ENCODE measurements at places on chromosomes 7 and 10.

GRCh38 chr7:140638173-140638791 is 2.3 kb downstream of the DENND2A start:
- DNase-seq, result no peak

GRCh38 chr7:142447762-142448161 is 189.9 kb upstream of the PRSS58 start:
- DNase-seq, result no peak

DNA sequence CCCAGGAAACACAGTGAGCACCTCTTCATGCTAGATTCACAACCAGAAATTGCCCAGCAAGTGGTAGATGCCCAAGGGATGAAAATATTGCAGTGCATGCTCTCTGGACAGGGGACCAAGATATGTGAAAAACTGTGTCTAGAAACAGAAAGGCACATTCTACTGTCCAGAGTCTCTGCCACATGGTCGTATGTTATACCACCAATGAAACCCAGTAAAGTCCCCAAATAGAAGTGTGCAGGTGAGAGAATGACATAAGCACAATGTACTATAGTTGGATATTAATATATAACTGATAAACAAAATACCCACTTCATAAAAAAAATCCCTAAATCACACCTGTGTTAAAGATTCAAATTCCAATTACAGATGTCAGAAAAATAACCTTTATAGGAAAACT is 43.8 kb downstream of the RASGEF1A start:
- DNase-seq, result no peak

DNA sequence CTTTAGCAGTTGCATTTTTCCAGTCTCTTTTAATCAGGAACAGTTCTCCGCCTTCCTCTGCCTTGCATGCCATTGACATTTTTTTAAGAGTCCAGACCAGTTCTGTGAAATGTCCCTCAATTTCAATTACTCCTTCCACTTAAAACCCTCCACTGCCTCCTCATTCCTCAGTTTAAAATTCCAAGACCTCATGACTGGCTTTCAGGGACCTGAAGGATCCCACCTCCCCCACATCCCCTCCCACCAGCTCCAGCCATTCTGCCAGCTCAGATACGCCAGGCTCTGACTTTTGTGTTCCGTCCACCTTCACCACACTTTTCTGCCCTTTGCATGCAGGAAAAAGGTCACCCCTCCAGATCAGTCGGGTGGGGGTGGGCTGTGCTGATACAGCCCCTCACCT is 8.7 kb downstream of the TNRC18 start:
- DNase-seq, result no peak

GRCh38 chr10:855079-855478 is 76.4 kb downstream of the LARP4B start:
- no peak for DNase-seq

GRCh38 chr10:35070521-35070920 is 19.6 kb downstream of the CUL2 start:
- no peak for DNase-seq

GRCh38 chr10:60664859-60665258 is 113.4 kb upstream of the CDK1 start:
- DNase-seq, result no peak

- peak; percentile 2 for DNase-seq
Measured at GRCh38 chr10:102040305-102041050, 15.5 kb downstream of the ARMH3 start.

- DNase-seq, result no peak
Measured at GRCh38 chr10:44297963-44298362, 86.9 kb downstream of the CXCL12 start.
